ENCODE measurements at places on chromosomes 6 and 20. TPM values are rescaled to one million over a fixed set of nuclear protein-coding genes. Genes with fewer than 3 reads are reported as not detected.

DNA sequence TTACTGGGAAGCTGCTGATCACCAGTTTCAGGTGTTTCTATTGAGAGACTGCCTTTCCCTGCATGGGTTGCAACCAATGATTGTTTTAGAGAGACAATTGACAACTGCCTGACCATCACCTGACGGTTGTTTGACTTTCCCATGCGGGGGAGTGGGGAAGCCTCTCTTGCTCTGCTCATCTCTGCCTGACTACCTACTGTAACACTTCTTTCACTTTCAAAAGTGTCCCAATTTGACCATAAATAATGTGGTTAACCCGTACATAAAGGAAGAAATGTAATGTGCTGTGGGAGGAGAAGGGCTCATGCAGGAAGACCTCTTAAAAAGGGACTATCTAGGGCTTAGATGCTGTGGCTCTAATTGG, 122.1 kb upstream of the PHACTR1 start:
- no peak for DNase-seq

- DNase-seq = no peak
Measured at GRCh38 chr6:139482287-139482686, 107.8 kb upstream of the CITED2 start.

DNA sequence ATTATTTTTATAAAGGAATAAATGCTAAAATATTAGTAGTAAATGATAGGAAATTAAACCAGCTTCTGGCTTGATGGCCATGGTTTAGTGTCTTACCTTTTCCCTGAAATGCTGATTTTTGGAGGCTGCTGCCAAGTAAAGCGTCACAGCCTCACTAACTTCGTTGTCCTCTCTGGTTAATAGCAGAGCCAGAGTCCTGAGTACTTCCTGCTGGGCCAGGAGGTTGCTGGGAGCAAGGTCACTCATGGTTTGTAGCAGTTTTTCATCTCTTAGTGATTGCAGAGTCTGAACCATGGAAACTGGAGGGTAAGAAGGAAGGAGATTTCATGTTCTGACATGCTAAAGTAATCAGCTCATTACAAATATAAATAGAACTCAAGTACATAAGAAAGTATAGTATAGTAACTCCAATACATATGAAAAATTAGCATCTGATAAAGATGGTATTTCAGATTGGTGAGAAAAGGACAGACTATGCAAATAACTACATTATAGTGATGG, 26.5 kb upstream of the ARMH2 start:
- DNase-seq = peak; percentile 16

DNA sequence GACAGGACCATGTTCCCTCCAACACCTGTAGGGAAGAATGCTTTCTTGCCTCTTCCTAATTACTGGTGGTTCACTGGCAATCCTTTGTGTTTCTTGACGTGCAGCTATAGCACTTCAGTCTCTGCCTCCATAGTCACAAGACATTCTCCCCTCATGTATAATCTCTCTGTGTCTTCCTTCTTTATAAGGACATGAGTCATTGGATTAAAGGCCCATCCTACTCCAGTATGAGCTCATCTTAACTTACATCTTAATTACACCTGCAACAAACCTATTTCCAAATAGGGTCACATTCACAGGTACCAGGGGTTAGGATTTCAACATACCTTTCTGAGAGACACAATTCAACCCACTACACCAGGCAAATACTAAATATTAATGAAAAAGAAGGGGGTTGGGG, 213.6 kb downstream of the RNGTT start:
- DNase-seq = no peak

DNA sequence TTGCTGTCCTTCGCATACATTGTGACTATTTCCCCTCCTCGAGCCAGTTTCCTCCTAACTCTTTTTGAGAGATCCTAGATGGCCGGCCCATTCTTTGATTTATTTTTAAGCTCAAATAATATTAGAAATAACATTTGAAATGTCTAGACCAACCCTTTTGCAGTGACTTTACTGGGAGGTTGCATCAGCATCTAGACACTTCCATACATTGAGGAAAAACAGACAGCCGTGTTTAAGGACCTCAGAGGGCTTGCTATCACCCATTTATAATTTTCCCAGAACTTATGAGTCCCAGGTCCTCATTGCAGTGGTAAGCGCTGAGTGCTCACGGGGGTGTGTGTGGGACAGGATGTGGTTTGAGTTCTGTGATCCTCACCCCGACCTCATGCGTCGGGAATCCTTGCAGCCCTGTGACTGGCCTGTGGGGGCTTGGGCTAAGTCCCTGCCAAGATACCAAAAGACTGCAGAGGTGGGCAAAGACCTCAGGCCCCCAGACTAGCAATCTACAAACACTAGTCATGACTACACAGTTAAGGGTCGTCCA, at the start of gene GPX5:
Gene GPX5 (plus strand): TSS at position 386 of the 544 bp plus-strand sequence. CDS start 133 bp downstream, at position 519.
- DNase-seq = no peak

DNA sequence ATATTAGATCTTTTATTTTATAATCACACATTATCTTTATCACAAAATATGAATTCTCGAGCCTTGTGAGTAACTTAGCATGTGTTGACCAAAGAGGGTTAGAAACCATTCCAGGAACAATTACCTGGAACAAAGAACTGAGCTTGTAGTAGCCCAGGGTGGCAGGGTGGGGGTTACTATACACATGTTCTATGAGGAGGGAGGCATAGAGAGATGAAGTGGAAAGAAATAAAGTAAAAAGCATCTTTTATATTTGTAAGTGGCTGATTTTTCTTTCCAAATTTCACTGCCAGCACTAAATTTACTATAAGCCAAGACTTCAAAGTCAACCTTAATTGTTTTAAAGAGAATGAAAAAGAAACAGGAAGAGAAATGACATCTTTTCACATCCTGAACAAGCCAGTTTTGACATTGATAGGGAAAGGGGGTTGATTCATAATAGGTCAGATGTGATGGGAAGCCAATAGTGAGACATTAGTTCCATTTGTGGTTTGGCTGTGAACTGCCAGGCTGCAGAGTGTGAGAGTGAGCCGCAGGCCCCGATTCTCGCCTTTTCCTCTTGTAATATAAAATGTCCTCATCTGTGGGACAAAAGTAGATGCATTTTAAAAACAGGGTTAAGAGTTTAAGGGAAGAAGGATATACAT, 52.7 kb upstream of the MYB start:
- DNase-seq = no peak

DNA sequence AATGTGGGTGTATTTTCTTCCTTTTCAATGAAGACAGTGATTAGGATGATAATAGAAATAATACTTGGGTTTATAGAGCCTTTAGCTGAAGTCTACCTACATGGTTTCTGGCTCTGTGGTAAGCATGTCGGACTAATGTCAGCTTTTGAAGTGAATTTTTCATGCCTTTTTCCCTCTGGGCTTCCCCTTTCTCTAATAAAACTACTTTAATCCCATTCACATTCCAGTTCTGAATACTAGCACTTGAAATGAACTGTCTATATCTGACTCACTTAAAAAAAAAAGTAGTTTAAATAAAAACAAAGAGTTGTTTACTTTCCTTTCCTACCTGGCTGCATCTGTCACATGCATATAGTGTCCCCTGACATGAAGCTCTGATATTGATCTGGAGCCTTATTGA, 545.9 kb upstream of the FLRT3 start:
- no peak for DNase-seq

GRCh38 chr20:64051561-64052325, 2.3 kb upstream of the SOX18 start:
- no peak for DNase-seq

GRCh38 chr6:26241033-26241895, 123.7 kb upstream of the BTN3A2 start:
- no peak for DNase-seq

- DNase-seq = no peak
Measured at GRCh38 chr20:10047427-10047826, 12.6 kb downstream of the ANKEF1 start.

GRCh38 chr20:25551413-25552215, 33.7 kb downstream of the NINL start:
- DNase-seq = no peak

GRCh38 chr20:59776626-59777330, 156.7 kb downstream of the SYCP2 start:
- DNase-seq = no peak

GRCh38 chr6:47631269-47631772, 67.1 kb upstream of the ADGRF4 start:
- no peak for DNase-seq

DNA sequence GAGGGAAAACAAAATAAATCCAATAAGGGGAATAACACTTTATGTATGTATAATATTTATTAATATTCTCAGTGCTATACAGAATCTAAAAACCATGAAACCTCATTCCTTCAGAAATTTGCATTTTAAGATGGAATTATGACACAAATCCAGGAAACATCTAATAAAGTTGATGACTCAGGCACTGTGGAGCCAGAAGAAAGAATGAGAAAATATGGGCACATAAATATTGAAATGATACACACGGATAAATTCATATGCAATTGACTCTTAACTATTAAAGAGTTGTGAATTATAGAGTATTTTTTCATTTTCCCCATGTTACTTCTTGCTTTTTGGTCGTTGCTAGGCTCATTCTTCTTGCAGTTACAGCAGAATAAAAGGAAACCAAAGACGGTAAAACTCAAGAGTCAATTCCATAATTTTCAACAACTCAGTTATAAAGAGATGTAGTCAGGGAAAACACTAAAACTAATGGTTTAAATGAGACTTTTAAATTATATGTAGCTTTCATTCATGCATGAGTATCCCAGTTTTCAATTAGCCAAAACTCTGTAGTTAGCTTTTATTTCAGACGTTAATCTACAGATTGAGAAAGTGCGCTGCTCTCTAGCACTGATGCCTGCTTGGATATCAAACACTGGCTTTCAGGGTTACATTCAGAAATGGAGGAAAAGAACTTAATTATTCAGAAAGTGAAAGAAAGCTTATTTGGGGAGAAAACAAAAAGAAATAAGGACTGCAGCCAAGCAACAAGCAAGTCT, 95.4 kb downstream of the ADGRB3 start:
- DNase-seq = no peak

GRCh38 chr6:167450626-167451025, 125.7 kb downstream of the TTLL2 start:
- DNase-seq = no peak

GRCh38 chr6:21508753-21509152, 84.8 kb upstream of the SOX4 start:
- no peak for DNase-seq

GRCh38 chr6:161743509-161744178, 469.8 kb upstream of the AGPAT4 start:
- no peak for DNase-seq

GRCh38 chr6:105898286-105898685, 187.8 kb upstream of the PRDM1 start:
- DNase-seq = no peak

- no peak for DNase-seq
Measured at GRCh38 chr6:158356586-158357546, 44.6 kb downstream of the TULP4 start.

DNA sequence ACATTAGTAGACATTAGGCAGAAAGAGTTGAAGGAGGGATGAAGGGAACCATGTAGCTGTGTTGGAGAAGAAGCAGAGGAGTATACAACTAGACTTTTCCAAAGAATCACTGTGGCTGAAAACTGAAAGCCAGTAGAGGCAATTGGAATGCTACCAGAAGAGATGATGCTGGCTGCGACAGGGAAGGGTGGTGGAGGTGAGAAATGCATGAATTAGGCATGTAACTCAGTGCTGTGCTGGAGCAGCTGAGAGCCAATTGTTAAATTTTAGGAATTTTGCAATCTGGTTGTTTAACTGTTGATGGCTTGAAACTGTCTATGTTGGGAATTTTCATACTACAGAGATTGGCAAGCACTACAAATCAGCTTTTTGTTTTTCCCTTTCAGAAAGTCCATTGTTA, 35.8 kb upstream of the SIRPG start:
- DNase-seq = no peak

DNA sequence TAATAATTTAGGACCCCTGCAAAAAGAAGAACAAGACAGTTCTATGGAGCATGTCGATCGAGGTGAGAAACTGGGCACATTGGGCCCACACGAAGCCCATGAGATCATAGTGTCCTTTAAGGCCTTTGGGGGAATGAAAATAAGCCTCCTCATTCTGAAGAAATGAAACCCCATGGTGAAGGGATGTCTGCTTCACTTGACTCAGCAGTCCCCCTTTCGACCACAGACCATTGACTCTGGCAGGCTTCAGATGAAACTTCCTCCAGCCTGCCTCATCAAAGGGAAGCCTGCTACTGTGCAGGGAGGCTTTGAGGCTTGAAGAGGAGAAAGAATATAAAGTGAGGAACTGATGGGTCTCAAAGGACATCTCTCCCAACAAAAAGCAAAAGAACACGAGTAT, 144.2 kb upstream of the FBXL4 start:
- DNase-seq = no peak

DNA sequence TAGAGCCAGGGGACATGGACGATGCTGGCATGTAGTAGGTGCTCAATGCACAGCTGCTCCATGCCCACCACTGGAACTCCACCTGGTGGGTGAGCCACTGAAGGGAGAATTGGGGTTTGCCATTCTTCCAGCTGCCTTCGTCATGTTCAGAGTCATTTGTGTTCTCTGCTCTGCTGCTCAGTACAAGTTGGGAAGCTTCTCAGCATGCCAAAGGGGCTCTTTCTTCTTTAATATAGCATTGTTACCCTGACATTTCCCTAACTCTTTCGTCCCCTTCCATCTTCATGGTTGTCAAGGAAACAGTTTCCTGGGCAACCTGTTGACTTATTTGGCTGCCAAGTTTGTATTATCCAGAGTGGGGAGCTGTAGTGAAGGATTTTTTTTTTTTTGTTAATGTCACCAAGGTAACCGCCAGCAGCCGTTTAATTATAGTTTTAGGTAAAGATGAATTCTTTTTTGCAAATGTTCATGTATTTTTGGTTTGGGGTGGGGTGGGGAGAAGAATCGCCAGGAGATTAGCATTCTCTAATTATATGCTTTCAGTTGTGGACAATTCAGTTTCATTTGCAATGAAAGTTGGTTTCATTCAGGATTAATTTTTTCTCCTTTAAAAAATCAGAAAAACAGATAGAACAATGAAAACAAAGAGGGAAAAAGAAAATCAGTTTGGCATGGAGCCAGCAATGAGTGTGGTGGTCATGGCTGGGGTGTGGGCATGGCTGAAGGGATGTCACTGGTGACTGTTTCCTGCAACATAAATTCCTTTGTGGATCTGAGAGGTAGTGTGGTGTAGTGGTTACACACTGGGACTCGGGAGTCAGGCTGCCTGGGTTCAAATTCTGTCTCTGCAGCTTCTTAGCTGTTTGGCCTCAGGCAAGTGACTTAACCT, 73.0 kb upstream of the KCNG1 start:
- DNase-seq = peak; percentile 28

Gene NRN1
- total RNA-seq = 8.5 TPM

Gene RANBP9
- 29.0 TPM for total RNA-seq

Gene TRIM31
- total RNA-seq = 0.22 TPM

Gene PROCR
- total RNA-seq = 24.5 TPM

Gene RBM12
- 101 TPM for total RNA-seq

Gene ZNF133
- total RNA-seq = 12.8 TPM

Gene LZTS3
- 20.0 TPM for total RNA-seq

Gene SS18L1
- 12.0 TPM for total RNA-seq

Gene PTPRT
- 0.60 TPM for total RNA-seq

Gene GJA1
- total RNA-seq = 47.8 TPM

Gene OR2J3
- not detected for total RNA-seq

Gene ZBTB22
- total RNA-seq = 22.9 TPM

Gene ADGRF5
- 51.7 TPM for total RNA-seq

All from kidney (tissue), 22 donors.